ENCODE measurements at places on chromosomes 16 and 17.

- DNase-seq, result no peak
These were observed 3.8 kb downstream of the GID4 start for GRCh38 chr17:18042983-18043382.

DNA sequence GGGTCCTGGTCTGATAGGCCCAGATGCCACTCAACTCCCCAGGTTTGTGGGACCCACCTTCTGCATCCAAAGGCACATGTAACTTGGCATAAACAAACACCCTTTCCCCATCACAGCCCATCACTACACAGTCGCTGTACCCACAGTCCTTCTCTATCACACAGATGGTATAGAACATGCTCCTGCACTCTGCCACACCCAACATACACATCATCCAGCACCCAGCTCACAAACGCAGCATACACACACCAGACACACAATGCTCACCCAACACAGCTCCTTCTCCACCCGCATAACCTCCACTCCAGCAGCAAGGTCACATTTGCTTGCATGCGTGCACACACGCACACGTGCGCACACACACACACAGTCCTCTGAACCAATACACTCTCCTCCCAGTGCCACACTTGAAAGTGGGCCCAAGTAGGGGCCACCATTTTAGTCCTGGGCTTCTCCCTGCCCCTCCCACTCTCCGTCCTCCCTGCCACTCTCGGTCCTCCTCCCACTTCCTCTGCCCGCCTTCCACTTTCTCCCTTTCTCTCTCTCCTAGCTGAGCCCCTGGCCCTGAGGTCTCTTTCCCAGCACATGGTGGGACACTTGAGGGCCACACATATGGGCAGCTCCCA, 8.5 kb upstream of the TMEM92 start:
- no peak for DNase-seq

DNA sequence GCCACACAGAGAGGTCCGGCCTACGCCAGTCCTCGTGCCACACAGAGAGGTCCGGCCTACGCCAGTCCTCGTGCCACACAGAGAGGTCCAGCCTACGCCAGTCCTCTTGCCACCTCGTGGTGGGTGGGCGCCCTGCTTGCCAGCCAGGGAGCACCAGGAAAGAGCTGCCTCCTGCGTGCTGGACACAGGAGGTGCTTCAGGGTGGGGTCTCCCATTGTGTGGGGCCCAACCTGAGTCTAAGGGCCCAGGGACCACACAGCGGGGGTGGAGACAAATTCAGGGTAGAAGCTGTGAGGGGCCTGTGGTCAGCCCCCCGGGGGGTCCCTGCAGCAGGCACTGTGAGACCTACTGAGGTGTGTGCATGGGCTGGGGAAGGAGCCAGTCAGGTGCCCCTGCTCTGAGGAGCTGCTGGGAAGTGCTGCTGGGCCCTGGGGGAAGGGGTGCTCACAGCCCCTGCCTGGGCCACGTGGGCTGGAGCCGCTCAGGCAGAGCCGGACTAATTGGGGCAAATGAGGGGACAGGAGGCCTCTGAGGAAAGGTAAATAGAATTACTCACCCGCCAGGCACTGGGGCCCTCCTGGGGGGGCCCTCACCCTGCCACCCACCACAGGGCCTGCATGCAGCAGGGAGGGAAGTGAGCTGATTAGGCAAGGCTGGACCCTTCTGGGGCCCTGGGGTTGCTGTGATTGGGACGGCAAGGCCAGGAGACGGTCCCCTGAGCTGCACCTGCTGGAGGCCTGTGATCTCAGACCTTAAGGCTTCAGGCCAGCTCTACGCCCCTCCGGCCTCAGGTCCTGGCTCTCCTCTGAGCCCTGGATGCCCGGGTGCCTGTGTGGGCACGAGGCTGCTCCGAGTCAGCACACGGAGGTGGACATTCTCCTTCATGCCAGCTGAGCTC, 11.0 kb downstream of the GCGR start:
- DNase-seq, result no peak

DNA sequence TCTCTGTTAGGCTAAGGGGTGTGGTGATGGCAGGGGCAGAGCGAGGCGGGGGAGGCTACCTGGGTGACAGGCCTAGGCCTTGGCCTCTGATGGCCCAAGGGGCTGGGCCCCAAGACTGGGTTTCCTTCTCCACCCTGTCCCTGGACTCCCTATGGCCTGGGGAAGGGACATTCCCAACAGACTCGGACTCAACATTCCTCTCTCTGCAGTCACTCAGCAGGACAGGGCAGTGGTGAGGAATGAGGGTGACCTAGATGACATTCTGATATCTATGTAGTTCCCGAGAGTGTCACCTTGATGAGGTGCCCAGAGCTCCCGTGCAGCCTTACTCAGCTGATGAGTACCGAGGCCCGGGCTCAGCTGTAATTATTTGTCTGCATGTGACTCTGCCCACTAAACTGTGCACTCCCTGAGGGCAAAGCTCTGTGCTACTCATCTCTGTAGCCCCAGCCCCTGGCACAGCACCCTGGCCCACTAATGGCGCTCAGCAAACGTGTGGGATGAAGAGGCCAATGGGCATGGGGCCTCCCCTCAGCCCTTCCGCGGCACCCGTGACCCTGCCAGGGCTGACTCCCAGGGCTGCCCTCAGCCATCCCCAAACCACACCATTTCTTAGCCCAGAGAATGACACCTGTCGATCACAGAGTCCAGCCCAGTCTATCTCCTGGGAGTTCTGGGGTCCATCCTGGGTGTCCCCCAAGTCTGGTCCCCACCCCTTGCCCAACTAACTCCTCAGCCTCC, 2.2 kb downstream of the PLCD3 start:
- DNase-seq, result no peak

- no peak for DNase-seq
These were observed 27.9 kb downstream of the RPRML start for GRCh38 chr17:46950997-46951621.

GRCh38 chr16:30112197-30113030, 923 bp downstream of the GDPD3 start:
- peak; percentile 75 for DNase-seq

- no peak for DNase-seq
These were observed 355.7 kb upstream of the MON1B start for GRCh38 chr16:76835339-76835738.

DNA sequence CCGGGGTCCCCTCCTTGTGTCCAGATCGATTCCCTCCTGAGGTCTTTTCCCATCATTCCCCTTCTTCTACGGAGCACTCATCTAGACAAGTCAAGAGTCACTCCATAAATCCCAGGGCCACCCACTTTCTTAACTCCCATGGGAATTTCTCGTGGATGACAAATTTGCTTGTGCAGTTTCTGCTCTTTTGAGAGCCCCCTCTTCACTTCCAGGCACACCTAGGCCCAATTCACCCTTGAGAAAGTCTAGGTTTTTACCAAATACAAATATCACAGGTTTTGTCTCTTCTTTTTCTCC, 522 bp upstream of the POLDIP2 start:
- no peak for DNase-seq

DNA sequence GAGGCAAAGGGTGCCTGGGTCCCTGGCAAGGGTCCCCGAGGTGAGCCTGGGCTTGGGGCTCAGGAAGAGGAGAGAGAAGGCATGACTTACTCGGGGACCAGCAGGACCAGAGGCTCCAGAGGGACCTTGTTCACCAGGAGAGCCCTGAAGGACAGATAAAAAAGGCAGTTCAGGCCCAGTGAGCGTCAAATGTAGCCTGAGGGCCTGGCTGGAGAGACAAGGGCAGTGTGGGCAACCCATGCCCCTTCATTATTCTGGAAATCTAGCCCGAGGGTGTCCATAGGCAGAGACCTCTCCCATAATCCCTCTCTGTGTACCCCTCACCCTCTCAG, 14.1 kb downstream of the COL1A1 start:
- DNase-seq, result no peak

GRCh38 chr16:5010576-5011329, 23.0 kb downstream of the NAGPA start:
- no peak for DNase-seq

DNA sequence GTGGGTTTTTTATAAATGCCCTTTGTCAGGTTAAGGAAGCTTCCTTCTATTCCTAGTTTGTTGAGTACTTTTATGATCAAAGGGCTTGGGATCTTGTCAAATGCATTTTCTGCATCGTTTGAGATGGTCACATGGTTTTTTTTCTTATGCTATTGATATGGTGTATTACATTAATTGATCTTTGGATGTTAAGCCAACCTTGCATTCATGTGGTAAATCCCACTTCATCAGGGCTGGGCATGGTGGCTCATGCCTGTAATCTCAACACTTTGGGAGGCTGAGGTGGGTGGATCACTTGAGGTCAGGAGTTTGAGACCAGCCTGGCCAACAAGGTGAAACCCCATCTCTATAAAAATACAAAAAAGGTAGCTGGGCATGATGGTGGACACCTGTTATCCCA, 30.8 kb upstream of the ATP2A3 start:
- no peak for DNase-seq

DNA sequence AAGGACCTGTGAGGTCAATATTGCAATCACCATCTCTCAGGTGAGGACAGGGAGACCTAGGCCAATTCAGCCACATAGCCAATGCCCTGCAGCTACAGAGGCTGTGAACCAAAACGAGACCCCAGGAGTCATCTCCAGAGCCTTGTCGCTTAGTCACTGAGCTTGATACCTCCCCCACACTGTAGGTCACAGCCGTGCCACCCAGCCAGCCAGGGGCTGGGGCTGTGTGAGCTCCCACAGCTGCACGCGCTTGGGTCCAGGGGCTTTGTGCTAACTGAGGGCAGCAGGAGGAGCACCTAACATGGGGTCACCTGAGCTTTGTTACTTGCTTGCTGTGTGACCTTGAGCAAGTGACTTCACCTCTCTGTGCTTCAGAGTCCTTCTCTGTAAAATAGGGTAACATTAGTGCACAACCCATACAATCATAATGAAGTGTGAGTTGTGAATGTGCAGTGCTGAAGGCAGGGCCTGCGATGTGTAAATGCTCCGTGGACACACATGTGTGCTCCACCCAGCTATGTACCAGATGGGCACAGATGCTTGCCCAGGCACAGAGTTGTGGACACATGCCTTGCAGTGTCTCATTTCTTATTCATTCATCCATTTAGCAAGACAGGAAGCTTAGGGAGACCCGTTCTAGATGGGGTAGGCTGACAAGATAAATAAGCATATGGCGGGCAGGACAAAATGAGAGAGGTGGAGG, 25.9 kb downstream of the SBK1 start:
- DNase-seq, result no peak

Data from activated CD8-positive, alpha-beta memory T cell treated with anti-CD3 and anti-CD28 coated beads, Interleukin-2, amount 10 ng/mL, durations not matched to agents 7 days and 5 days (primary cell).